ENCODE measurements at places on chromosomes 3 and 15.

- no peak for DNase-seq
These were observed 46.0 kb upstream of the SMAD6 start for GRCh38 chr15:66655997-66656396.

GRCh38 chr3:41137686-41138111 lies 61.6 kb upstream of the CTNNB1 start:
- DNase-seq, result peak; percentile 12

DNA sequence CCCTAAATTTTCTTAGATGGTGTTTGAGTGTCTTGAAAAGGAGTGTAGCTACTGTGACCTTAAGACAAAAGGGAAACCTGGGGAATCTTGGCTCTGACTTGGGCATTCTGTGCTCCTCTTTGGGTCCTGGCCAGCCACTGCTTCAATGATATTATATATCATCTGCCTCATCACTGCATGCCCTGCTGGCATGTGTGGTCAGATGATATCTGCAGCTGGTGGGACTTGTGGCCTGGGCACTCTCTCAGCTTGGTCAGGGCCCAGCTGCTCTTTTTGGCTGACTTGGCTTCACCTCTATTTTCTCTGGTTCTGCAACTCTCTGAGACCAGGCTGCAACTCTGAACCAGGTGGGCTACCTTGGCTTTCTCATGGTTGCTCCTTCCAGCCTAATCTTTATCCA lies 446.1 kb upstream of the RARB start:
- no peak for DNase-seq

DNA sequence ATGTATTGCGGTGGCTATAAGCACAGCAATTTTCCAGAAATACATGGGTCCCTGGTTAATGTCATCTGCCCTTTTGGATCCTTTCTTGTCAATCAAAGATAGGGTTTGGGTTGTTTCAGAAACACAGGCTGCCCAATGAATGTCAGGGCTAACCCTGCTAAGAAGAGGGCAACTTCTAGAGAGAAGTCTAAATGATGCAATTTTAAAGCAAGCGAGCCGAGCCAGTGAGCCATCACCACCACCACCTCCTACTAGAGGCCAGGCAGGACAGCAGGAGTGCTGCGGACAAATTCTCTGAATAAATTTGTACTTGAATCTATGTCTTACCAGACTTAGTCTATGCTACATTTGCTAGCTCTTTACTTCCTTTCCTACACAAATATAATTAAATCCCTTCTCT lies 248.4 kb downstream of the CTNNB1 start:
- DNase-seq, result no peak

DNA sequence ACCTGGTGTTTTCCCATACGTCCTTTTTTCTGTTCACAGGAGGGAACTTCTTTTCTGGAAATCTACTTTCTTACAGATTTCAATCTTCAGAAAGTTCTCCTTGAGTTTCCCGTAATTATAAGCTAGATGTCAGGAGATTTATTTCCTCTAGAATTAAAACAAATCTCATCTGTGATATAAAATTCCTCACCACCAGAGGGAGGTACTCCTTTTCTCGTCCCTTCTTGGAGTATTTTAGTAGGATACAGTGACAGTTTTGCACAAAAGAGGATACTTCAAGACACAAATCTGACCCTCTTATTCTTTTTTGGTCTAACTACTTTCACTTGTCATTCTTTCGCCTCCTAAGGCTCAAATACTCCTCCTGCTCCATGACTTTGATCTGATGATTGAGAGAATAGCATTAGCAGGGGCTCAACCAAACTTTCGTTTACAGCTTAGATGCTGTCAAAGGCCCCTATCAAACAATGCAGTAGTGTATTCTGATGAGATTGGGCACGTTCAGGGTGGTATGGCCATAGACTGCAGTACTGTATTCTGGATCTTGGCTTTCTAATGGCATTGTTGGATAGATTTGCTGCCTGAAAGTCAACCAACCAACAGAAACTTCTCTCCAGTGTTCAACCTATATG lies 38.0 kb downstream of the TMEM41A start:
- peak; percentile 35 for DNase-seq

DNA sequence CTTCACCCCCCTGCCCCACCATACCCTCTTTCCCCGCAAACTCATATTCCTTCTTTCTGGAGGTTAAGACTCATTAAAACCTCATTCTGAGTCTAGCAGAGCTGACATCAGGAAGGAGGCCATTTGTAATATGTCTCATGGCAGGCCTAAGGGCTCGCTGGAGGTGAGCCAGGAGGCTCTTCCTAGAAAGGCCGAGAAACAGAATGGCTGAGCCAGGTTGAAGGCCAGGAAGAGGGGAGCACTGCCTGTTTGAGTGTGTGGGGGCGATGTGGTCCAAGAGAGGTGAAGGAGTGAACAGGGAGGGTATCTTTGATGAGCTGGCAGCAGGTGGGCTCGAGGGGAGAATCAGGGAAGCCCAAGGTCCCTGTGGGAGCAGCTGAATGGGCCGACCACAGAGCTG lies 317.3 kb downstream of the TLE3 start:
- no peak for DNase-seq

GRCh38 chr3:55434789-55435188 lies 52.3 kb downstream of the WNT5A start:
- DNase-seq, result no peak

GRCh38 chr3:133570139-133570936 lies 3.1 kb upstream of the CDV3 start:
- no peak for DNase-seq

- no peak for DNase-seq
These were observed 121.6 kb downstream of the ADAMTS17 start for GRCh38 chr15:100220058-100220768.

DNA sequence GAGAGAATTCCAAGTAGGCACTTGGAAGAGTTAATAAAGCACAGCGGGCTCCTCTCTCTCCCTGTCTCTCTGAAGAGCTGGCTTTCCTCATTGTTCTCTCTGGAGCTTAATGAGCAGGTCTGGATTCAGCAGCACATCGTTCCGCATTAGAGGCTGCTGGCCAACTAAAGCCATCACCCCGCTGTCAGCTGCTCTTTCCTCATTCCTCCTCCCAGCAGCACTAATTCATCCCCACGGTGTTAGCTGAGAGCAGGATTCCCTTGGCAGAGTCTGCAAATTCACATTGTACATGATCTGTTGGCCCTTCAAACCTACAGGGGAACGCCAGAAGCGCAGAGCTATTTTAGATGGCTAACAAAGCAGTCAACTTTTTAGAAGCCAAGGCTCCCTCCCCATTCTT lies 44.2 kb downstream of the SGO1 start:
- DNase-seq, result peak; percentile 93

GRCh38 chr3:52220380-52221026 lies 4.9 kb downstream of the TLR9 start:
- peak; percentile 61 for DNase-seq

- peak; percentile 57 for DNase-seq
These were observed 216.2 kb downstream of the ADAMTS17 start for GRCh38 chr15:100125401-100126191.

GRCh38 chr3:38029400-38030125 lies at the start of gene PLCD1:
PLCD1 (minus strand) TSS chr3:38029642; CDS start chr3:38029539, 103 bp downstream.
- peak; percentile 50 for DNase-seq

DNA sequence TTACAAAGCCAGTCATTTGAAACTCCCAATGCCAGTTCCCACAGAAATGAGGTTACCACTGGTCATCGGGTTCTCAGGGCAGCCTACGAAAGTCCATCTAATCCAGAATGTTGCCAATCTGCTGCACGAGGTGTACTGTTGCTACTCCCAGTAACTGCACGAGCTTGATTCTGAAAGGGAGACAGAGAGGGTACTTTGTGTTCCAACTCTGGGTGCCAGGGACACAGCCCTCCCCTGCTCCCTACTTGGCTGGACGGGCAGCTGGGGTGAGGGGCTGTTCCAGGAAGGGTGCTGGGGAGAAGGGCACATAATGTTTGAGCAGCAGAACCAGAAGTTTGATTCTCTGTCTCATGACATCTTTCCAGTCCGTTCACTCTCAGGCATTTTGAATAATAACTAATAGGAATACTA lies 27.1 kb upstream of the OSBPL11 start:
- peak; percentile 51 for DNase-seq

DNA sequence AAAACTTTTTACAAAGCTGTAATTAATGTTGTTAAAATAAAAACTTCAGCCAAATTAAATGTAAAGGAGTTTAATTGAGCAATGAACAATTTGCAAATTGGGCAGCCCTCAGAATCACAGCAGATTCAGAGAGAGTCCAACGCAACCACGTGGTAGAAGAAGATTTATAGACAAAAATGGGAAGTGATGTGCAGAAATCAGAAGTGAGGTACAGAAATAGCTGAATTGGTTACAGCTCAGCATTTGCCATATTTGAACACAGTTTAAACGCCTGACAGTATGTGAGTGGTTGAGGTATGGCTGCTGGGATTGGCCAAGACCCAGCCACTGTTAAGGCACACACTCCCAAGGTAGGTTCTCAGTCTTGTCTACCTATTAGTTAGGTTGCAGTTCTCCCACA lies 14.4 kb upstream of the PLA2G4D start:
- peak; percentile 11 for DNase-seq

- no peak for DNase-seq
These were observed 101.6 kb upstream of the PRR20G start for GRCh38 chr3:127389420-127389819.

GRCh38 chr3:192382861-192383260 lies 344.5 kb downstream of the FGF12 start:
- no peak for DNase-seq

GRCh38 chr15:40826423-40827075 lies 2.0 kb downstream of the PPP1R14D start:
- no peak for DNase-seq

GRCh38 chr15:68209735-68210408 lies 4.7 kb upstream of the CALML4 start:
- no peak for DNase-seq

DNA sequence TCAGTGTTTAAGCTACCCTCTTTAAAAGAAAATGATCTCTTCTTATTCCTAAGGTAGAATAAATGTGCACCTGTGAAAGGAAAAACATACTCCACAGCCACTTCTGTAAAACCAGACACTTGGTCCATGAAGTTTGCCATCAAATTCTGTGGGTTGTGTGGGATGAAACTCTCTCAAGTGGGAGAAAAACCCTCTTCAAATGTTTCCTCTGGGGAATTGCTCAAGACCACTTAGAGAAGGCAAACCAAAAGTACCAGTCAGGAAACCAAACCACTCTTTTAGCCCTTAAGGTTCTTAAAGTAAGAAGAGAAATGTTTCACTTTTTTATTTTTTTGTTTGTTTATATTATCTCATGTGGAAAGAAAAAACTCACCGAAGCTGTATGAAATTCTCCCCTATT lies 1.2 kb downstream of the COL8A1 start:
- DNase-seq, result no peak

All from pons (tissue), 1 donor.